ENCODE measurements at places on chromosomes 2 and 18.

DNA sequence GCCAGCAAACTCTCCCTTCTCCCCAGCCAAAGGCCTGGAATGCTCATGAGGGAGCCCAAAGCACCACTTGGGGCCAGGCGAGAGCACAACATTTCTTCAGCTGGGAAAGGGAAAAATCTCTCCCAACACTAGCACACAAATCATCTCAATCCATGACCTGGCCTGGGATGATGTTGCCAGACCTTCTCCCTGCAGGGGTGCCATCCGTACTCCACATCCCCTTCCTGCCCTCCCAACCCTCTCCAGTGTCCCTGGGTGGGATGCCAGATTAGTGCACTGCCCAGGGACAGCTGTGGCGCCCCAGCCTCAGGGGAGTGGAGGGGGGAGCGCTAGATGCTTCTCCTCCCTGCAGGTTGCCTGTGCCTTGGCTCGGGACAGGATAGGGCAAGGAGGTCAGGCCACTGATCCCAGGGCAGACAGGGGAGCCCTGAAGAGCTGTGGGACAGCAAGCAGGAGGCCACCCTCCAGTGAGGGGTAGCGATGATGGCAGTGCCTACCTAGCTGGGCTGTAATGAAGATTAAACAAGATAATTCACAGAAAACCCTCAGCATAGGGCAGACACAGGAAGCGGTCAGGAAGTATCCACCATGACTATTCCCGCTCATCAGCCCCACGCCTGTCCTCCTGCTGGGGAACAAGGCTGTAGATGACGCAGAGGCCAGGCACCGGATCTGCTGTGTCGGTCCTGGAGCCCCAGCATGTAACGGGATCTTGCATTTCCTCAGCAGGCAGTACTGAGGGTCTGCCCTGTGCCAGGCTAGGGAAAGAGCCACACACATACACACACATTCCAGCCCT is 31.1 kb downstream of the SERTAD2 start:
- DNase-seq, result no peak

- peak; percentile 75 for DNase-seq
These were observed 786 bp downstream of the TET3 start for GRCh38 chr2:73985308-73986084.

DNA sequence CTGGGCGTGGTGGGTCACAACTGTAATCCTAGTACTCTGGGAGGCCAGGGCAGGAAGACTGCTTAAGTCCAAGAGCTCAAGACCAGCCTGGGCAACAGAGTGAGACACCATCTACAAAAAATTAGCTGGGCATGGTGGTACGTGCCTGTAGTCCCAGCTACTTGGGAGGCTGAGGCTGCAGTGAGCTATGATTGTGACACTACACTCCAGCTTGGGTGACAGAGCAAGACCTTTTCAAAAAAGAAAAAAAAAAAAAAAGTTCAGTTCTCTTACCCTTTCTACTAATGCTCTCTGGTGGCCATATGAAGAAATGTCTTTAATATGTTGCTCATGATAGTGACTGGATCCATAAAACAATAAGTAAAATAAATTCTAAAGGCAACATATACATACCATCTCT is 14.9 kb downstream of the TYW5 start:
- no peak for DNase-seq

- DNase-seq, result no peak
These were observed 83.2 kb upstream of the BOD1L2 start for GRCh38 chr18:57063601-57064103.

DNA sequence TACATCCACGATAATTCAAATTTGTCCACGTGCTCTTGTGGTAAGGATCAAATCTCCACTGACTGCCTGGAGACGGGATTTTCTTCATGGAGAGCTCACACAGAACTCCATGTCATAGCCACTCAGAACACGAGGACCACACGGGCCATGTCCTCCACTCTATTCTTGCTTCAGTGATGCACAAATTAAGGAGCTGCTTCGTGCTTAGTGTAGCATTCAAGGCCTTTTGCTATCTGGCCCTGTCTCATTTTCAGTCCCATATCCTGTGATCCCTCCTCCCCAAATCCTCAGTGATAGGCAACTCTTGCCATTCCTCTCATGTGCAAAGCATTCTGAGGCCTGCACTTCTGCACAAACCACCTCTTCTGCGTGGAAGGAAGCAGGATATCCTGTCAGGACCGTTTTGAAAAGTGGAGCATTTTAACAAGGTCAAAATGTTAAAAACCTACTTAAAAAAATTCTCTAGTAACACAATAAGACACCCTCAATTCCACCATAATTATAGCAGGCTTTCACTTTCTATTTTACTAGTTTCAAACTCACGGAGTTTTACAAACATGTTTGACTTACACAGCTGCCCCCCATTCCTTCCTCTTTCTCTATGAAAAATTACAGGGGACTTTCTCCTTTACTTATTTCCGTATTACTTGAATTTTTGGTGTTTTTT is 35.2 kb downstream of the ST3GAL5 start:
- DNase-seq, result no peak

DNA sequence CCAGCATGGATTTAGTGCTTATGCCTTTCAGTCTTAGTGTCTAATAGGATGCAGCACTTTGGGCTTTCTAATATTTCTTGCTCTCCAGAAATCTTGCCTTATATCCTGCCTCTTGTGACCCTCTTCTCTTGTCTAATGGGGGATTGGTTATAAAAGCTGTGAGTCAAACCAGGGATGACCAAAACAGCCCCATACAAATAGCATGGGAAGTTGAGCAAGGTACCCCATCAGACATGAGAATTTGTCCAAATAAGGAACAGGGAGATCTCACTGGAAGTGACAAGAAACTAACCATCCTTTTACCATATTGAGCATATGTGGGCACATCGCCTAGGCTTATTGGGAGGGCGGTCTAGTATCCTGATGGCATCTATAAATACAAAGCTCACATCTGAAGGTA is 78.8 kb upstream of the BZW1 start:
- DNase-seq, result no peak

- no peak for DNase-seq
These were observed 850.4 kb downstream of the ERBB4 start for GRCh38 chr2:211688196-211688595.

DNA sequence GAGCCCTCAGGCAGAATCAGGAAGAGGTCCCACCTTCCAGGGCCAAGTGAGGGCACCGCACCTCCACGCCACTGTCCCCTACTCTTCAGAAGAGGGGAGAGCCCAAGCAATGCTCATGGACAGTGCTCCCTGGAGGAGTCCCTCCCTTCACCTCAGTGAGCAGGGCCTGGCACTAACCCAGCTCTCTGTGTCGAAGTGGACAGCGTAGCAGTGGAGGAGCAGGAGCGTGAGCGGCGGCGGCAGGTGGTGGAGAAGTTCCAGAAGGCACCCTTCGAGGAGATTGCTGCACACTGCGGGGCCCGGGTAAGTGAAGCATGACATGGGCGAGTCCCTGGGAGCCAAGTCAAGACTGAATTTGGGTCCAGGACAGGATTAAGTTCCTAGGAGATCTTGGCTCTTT is 16.7 kb downstream of the POMC start:
- DNase-seq, result no peak

DNA sequence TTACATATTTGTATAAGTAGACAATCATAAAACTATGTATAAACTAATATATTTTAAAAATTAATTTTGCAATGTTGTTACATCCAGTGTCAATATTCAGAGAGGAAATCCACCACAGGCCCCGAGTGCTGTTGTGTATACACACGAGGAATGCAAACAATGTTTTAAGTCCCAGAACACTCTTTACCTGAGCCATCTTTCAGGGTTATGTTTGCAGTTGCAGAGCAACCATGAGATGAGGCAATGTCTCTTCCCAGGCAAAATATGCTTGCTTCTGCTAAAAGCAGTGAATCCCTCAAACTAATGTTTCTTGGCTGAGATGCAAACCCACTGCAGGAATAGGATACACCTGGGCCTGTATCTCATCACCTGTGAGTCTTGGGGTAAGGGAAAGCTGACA is 91.3 kb downstream of the ASXL2 start:
- DNase-seq, result no peak

DNA sequence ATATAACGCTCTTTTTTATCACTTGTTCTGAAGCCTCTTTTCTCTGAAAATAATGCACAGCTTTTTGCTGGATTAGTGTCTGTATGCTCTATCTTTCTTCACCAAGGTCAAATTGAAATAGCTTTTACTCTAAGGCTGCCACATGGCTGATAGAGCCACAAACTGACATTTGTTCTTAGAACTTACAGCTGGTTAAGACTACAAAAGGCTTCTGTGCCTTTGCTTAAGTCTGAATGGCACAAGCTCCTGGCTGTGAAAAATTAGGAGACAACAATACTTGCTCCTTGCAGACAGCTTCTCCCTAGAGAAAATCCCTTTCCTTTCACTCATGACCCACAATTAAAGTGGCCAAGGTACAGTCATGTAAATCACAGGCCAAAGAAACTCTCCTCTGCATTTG is 515.3 kb downstream of the DSC3 start:
- no peak for DNase-seq

DNA sequence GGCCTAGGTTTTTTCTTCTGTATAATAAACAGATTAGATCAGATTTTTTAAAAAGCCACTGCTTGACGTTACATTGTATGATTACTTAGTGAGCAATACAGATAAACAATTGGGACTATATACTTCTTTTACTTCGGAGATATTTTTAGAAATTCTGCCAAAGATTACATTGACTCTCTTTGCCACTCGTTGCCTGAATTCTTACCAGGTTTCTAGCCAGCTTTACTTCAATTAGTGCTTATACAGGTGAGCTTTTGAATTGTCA is 156.6 kb downstream of the HAUS1 start:
- no peak for DNase-seq

GRCh38 chr2:121095257-121096080 is 189.5 kb downstream of the TFCP2L1 start:
- DNase-seq, result no peak

- no peak for DNase-seq
These were observed 259.1 kb downstream of the STK39 start for GRCh38 chr2:167988296-167988695.

DNA sequence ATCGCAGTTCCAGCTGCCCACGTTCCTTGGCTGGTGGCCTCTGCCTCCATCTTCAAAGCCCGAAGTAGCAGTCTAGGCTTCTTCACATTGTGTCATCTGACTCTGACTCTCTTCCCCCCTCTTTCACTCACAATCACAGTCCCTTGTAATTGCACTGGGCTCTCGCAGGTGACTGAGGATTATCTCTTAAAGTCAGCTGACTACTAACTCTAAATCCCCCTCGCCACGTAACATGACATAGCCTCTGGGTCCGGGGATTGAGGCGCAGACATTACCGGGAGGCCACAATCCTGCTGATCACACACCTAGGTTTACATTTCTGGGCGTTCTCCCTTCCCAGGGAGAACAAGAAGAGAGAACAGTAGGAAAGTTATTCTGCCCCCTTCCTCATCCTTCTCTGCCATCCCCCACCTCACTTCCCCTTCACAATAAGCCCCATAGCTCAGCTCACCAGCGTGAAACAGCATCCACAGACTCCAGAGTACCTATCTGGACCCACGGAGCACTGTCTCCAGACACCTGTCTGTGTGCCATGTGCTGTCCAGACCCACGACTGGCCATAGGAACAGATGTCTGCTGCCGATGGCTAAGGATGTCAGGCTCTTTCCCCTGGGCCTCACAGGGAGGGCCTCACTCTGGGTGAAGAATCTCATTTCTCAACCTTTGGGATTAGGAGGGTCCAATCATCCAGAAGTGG is 64.3 kb upstream of the FZD7 start:
- no peak for DNase-seq

DNA sequence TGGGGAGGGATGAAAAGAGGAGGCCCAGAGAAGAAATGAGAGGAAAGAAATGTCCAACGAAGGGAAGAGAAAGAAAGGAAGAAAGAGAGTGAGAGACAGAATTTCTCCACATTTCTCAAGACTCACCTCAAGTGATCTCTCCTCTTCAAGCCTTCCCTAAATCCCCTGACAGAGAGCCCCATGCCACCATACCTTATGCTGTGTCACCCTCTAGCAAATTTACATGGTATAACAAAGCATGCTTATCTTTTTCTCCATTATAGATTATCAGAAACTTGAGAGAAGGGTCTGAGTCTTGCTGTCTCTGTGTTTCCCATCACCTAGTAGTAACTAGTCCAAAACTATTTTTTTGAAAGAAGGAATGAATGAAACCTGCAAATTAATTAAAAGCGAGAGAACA is 1208.4 kb downstream of the DPP10 start:
- DNase-seq, result no peak
